NCI-H2171 (cell line): ENCODE measurements at places on chromosomes 11 and 22.

DNA sequence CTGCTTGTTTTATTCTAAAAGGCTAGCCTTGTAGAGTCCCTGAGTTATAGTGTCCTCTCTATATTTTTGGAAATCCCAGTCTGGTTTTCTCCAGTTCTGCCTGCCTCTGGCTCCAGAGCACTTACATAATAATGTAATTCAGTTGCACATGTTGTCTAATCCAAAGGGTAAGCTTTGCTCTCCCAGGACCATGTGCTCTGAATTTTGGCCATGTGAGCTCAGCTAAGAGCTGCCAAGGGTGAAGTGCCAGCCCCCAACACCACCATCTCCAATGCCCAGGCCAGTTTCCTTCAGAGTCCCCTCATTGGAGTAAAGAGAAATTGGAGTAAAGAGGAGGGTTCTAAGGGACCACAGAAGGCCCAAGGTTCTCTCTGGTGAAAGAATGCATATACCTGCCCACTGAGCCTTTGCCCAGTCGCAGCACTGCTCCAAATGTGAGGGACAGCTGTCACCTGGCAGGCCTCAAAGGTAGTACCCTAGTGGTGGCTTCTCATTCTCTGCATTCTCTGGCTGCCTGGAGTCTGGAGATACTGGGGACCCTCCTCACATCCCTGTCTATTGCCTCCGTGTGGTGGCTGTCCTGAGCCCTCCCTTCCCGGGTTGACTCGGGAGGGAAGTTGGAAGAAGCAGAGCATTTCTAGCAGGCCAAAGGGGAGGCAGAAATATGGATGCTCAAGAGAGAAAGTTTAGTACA is 4.9 kb downstream of the CRY2 start:
- DNase-seq: no peak

DNA sequence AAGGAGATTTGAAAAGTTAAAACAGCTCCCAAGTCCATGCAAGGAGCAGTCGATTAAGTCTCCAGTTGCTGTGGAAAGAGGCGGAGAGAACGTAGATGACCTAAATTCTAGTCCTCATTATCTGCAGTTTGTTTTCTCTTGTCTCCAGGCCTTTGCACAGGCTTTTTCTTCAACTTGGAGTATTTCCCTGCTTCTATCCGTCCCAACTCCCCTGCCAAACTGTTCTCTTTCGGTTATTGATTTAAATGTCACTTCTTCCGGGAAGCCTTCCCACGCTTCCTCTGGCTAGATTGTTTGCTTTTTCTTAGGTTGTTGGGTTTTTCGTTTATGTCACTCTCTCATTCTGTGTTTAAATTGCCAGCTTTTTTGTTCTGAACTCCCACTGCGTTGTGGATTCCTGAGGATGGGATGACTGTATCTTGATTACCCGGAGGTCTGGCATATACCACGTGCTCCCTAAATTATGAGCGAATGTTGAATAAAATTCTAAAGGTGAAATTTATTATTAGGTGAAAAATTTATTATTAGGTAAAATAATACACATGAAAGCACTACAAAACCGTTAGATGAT is 463 bp downstream of the TMEM126B start:
- no peak for DNase-seq

- no peak for DNase-seq
These were observed at the start of gene CD151 for GRCh38 chr11:832529-833113. TSS of gene CD151 (plus strand) at chr11:832952. CDS start at chr11:836070, 3,118 bp downstream.

DNA sequence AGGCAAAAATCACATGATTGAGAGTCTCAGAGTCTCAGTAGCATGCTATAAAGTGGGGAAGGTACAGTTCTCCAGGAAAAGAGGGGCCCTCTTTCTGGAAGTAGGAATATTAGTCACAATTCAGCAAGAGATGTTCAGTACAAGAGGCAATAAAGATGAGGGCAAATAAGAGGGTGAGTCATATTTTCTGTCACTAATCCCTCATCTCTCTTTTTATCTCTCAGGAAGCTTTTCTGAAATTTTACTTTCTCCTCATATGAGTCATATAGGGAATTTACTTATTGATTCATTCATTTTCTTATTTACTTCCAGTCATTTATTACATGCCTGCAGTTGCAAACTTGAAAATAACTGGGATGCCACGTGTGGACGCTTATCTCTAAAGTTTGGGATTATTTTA is 3.4 kb upstream of the NXPE1 start:
- no peak for DNase-seq

DNA sequence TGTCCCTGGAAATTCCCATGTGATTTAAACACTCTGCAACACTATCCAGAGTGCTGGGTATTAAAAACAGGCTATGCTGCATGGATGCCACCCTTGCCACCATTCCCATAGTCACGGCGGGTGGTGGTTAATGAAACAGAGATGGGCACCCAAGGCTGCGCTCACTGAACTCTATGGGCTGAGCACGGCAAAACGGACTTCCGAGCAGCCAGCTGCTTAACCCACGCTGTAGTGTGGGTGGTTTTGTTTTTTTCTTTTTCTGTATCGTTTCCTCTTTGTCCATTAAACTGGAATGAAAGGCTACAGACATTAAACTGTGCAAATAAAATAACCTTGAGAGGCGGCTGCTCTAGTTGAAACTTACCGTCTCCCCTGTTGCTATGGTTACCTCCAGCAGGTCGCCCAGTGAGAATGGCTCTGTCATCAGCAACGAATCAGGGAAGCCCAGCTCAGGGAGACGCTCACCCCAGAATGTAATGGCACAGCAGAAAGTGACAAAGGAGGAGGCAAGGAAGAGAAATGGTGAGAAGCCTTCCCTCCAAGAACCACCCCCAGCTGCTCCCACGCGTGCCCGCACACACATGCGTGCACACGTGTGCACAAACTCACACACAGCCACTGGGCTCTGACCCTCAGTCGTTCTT is 102.1 kb downstream of the C11orf91 start:
- no peak for DNase-seq

- DNase-seq: no peak
These were observed 530.3 kb downstream of the BRD1 start for GRCh38 chr22:49297286-49297870.

DNA sequence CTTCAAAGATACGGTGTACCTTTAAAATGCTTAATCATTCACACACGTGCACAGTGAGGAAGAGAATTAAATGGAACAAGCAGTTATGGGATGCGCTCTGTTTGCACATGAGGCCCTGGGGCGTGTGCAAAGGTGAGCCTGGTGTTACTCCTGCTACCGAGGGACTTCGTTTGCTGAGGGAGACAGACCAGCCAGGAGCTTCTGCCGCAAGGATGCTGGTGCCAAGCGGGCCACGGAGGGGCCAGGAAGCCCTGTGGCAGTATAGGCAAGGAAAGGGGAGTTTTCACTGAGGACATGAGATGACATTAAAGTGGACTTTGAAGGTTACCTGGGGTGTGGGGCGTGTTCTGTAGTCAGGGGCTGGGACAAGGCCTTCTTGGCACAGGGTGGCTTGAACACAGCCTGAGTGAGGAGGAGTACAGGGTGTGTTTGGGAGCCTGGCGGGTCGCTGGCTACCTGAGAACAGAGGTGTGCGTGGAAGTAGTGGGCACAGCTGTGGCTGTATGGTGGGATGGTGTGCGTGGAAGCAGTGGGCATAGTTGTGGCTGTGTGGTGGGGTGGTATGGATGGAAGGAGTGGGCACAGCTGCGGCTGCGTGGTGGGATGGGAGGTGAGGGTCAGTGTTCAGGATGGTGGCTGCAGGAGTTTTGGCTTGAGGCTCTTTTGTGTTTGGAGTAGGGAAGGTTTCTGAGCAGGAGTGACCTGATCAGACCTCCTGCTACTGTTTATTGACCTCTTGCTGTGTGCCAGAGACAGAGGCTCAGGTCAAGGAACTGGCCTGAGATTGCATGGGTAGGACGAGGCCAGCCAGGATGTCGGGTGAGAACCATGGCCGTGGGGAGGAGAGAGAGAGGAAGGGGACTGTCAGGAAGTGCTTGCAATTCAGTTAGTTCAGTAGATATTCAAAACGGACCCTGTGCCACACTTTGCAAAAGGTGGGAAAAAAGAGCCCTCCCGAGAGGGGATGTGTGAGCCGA is 13.7 kb downstream of the TBC1D22A start:
- DNase-seq: no peak

- no peak for DNase-seq
These were observed 232.3 kb downstream of the JRKL start for GRCh38 chr11:96622026-96622634.

DNA sequence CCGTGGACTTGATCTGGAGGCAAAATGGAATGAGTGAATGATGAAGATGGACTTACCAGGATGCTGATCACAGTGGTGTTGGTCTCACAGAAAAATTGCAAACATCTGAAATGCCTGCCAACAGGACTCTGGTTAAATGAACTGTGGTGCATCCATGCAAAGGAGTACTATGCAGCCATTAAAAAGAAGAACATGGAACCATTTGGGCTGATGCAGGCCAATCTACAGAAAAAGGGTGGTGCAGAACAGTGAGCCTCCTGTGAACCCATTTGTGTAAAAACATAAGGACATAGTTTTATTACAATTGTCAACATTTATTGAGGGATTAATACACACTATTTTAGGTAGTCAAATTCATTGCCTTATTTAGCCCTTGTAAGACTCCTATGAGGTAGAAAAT is 111.9 kb downstream of the MN1 start:
- no peak for DNase-seq

GRCh38 chr11:124657904-124658303 is 15.6 kb downstream of the SIAE start:
- peak; percentile 67 for DNase-seq

- DNase-seq: no peak
These were observed 7.0 kb upstream of the SIDT2 start for GRCh38 chr11:117171404-117172061.

GRCh38 chr22:32603651-32604540 is 129.3 kb downstream of the FBXO7 start:
- DNase-seq: no peak

DNA sequence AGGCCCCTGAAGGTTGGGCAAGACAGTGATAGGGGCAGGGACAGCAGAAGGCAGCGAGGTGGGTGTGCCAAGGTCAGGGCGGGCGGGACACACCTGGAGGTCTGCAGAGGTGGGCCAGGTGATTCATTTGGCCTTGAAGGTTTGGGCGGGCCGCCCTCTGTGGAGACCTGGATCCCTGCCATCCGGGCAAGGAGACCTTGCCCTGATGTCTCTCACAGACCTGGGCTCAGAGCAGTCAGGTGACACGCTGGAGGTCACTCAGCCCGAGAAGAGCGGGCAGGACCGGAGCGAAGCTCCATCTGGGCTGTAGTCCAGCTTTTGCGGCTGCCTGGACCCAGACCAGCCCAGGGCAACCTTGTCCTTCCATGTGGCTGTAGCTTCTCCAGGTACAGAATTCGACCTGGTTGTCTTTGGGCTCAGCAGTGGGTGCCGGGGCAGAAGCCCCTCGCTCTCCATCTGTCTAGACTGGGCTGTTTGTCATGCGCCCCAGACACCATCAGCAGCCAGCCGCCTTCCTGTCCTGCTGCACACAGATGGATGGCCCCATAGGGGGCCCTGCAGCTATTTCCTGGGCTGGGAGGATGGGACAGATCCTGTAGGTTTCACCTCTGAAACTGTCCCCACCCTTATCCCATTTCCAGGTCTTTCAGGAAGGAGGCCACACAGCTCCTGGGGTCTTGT is 3.1 kb downstream of the MRGPRG start:
- no peak for DNase-seq

DNA sequence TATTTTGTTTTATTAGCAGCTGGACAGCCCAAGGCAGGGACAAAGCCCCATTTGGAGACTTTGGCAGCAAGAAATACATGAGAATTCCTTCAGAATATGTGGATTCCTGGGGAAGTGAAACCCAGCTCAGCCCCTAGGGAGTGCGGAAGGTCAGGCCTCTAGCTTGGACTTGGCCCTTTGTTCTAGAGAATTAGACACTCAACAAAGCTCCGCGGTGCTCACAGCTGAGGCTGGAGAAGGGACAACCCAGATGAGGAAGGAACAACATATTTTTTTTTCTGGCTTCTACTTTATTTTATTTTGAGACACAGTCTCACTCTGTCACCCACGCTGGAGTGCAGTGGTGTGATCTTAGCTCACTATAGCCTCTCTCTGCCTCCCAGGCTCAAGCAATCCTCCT is 44.7 kb upstream of the SEPTIN5 start:
- no peak for DNase-seq

DNA sequence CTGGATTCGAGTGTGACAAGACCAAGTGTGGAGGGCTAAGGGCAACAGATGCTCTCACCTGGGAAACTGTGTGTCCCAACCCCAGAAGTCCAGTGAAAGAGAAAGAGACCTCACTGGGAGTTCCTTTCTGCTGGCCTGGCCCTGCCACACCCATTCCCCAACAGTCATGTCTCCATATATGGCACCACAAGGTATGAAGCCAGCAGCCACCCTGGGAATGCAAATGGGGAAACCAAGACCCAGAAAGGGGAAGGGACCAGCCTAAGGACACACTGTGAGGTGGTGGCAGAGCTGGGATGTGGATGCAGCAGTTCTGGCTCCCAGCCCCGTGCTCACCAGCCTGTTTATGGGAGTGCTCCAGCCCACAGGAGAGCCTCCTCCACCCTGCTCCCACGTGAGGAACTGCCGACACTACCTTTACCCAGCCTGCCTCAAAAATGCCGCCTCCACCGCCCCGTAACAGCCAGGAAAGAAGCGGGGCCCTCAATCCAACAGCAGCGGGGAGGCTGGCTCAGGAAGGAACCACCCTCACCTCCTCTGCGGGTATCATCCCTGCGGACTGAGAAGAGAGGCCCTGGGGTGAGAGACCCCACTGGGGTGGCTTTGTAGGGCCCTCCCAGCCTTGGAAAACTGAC is 12.6 kb downstream of the LMO1 start:
- no peak for DNase-seq

GRCh38 chr11:2445746-2446551 is 1.1 kb downstream of the KCNQ1 start:
- no peak for DNase-seq

- DNase-seq: peak; percentile 65
These were observed 804 bp downstream of the APIP start for GRCh38 chr11:34915136-34916014.

DNA sequence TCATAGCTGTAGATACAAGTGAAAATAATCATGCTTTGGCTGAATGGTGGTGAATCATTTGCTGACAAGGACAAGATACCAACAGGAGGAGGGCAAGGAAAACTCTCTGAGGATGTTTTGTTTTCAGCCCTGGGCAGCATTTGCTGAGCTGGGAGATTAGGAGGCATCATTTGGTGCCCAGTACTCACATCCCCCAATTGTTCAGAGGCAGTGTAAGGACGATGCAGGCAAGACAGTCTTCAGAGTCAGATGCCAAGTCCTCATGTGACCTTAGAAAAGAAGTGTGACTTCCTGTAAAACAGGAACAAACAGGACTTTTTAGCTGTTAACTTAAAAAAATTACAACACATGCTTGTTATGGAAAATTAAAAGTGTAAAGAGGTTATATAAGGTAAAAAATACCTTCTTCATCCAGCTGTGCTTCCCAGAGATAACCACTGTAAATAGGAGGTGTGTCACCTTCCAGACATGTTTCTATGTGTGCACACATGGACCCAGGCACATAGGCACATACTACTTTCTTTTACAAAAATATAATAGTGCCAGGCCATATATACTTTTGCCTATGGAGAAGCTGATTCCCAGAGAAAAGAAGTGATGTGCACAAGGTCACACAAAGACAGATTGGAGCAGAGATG is 18.0 kb downstream of the CNTF start:
- no peak for DNase-seq
